ENCODE measurements at places on chromosomes 12 and 14. TPM values are rescaled to one million over a fixed set of nuclear protein-coding genes. Genes with fewer than 3 reads are reported as not detected.

The WSCD2 gene
- not detected for total RNA-seq

The TGM1 gene
- 6.5 TPM for total RNA-seq

DNA sequence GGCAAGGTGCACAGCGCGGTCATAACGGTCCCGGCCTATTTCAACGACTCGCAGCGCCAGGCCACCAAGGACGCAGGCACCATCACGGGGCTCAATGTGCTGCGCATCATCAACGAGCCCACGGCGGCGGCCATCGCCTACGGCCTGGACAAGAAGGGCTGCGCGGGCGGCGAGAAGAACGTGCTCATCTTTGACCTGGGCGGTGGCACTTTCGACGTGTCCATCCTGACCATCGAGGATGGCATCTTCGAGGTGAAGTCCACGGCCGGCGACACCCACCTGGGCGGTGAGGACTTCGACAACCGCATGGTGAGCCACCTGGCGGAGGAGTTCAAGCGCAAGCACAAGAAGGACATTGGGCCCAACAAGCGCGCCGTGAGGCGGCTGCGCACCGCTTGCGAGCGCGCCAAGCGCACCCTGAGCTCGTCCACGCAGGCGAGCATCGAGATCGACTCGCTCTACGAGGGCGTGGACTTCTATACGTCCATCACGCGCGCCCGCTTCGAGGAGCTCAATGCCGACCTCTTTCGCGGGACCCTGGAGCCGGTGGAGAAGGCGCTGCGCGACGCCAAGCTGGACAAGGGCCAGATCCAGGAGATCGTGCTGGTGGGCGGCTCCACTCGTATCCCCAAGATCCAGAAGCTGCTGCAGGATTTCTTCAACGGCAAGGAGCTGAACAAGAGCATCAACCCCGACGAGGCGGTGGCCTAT, 875 bp downstream of the HSPA2 start:
- H3K4me3 ChIP-seq, result peak overlapping the region; percentile 90
- H3K27ac ChIP-seq, result peak overlapping the region; percentile 94
- peaks cover 50% of the 10 kb centered on the region for H3K27me3 ChIP-seq
- H3K36me3 ChIP-seq, result peaks cover 20% of the 10 kb centered on the region
- peaks cover 33% of the 10 kb centered on the region for H3K4me1 ChIP-seq

DNA sequence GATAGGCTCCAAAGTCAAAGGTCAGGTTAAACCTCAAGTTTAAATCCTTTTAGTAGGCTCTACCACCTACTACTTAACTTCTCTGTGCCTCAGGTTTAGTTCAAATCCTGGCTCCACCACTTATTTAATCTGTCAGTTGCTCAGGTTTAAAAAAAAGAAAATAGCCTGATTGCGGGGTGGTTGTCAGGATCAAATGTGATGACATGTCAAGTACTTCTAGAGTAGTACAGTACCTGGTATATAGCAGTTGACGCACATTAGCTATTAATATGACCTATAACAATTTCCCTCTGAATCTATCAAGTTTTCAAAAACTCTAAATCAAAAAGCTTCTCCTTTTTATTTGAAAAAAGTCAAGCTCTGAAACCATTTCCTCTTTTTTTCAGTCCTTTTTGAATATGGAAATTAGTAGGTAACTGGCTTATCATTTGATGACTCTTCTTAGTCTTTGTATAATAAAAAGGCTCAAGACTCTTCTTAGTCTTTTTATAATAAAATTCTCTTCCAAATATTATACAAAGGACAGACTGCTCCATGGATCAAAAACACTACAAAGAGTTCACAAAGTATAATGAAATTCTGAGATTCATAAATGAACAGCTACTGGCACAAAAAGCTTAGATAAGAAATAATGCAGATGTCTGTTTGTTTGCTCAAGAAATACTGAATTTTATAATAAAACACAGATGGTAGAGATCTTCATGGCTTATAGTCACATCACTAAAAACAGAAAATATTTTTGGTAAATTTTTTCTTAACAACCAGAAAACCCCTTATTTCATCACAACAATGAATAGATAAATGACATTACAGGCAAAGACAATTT, 5.0 kb downstream of the OSBPL8 start:
- DNase-seq, result no peak
- H3K27ac ChIP-seq, result no peak overlapping the region
- H3K36me3 ChIP-seq, result peaks cover 33% of the 10 kb centered on the region
- H3K4me3 ChIP-seq, result no peak overlapping the region
- peaks cover 61% of the 10 kb centered on the region for H3K4me1 ChIP-seq
- no peaks in the 10 kb centered on the region for H3K27me3 ChIP-seq

GRCh38 chr12:46221255-46222128, 47.4 kb downstream of the SLC38A1 start:
- no peak overlapping the region for H3K4me3 ChIP-seq
- H3K27ac ChIP-seq, result peak overlapping the region; percentile 97
- no peaks in the 10 kb centered on the region for H3K27me3 ChIP-seq
- H3K4me1 ChIP-seq, result peaks cover 88% of the 10 kb centered on the region

- no peaks in the 10 kb centered on the region for H3K27me3 ChIP-seq
- H3K36me3 ChIP-seq, result no peaks in the 10 kb centered on the region
- H3K27ac ChIP-seq, result no peak overlapping the region
- DNase-seq, result no peak
- H3K4me1 ChIP-seq, result no peaks in the 10 kb centered on the region
- H3K4me3 ChIP-seq, result no peak overlapping the region
These were observed 269.9 kb downstream of the RPL10L start for GRCh38 chr14:46381674-46382073.
